NCI-H446 treated with DMSO at 0.1 percent for 48 hours (cell line): ENCODE measurements at places on chromosomes 13 and 19.

- DNase-seq: no peak
Observed at GRCh38 chr13:19587635-19588300, 26.4 kb upstream of the TPTE2 start.

DNA sequence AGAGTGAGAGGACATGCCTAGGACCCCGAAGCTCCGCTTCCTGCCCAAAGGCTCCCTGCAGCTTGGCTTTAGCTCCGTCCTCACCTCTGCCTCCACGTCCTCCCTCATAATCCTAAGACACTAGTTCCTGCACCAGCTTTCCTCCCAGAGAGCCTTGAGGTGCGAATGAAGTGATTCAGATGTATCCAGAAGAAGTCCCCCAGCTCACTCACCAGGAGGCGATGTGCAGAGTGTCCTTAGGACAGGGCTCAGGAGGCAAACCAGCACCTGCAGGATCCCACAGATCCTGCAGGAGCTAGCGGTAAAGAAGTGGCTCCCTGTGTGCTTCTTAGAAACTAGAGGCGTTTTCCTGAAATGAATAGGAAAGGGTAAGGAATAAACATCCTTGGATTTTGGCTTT is 109.7 kb downstream of the HSPH1 start:
- DNase-seq: no peak

- no peak for DNase-seq
Observed at GRCh38 chr13:21849323-21849722, 178.4 kb downstream of the FGF9 start.

- peak; percentile 2 for DNase-seq
Observed at GRCh38 chr19:7442423-7442822, 46.4 kb downstream of the PEX11G start.

GRCh38 chr13:42680748-42681147 is 100.6 kb upstream of the FAM216B start:
- DNase-seq: no peak

GRCh38 chr13:64180756-64181155 is 2765.1 kb upstream of the PCDH20 start:
- no peak for DNase-seq

DNA sequence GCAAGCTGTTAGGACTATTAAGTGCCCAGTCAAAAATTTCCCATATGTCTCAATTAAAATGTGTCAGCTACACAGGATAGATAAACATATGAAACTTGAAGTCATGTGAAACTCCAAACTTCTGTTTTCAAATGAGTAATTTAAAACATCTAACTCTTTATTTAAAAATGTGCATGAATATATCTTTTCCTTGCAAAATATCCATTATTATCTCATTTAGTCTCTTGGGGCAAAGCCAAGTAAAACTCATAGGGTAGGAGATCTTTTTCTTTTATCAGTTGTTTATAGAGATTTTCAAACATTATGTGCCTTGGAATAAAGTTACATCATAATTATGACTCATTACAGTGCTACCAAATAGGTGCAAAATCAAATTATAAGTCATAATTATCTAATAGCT is 2020.1 kb upstream of the PRR20A start:
- no peak for DNase-seq

GRCh38 chr13:26727633-26728032 is 33.0 kb downstream of the GPR12 start:
- DNase-seq: no peak
